ENCODE measurements at places on chromosomes 5 and 9.

- DNase-seq, result no peak
Measured at GRCh38 chr9:84756731-84757130, 87.2 kb downstream of the NTRK2 start.

DNA sequence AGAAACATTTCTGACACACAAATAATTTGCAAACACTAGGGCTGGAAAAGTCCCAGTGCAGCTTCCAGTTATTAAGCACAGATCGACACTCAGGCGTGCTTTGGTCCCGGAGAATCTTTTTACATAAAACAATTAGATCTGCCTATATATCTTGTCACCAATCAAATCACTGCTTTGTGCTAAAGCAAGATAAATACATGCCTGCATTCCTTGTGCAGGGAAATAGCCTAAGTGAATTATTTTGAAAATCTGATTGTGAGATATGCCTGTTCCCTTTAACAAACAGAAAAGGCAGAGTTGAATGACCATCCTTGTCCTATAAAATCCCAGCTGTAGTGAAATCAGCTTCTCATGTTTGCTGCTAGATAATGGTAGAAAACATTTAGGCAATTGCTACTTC, 604.4 kb downstream of the CCDC171 start:
- DNase-seq, result no peak

GRCh38 chr9:133524679-133525228, at the start of gene MYMK:
MYMK (minus strand) TSS chr9:133524959; CDS start chr9:133524844, 115 bp downstream.
- no peak for DNase-seq

DNA sequence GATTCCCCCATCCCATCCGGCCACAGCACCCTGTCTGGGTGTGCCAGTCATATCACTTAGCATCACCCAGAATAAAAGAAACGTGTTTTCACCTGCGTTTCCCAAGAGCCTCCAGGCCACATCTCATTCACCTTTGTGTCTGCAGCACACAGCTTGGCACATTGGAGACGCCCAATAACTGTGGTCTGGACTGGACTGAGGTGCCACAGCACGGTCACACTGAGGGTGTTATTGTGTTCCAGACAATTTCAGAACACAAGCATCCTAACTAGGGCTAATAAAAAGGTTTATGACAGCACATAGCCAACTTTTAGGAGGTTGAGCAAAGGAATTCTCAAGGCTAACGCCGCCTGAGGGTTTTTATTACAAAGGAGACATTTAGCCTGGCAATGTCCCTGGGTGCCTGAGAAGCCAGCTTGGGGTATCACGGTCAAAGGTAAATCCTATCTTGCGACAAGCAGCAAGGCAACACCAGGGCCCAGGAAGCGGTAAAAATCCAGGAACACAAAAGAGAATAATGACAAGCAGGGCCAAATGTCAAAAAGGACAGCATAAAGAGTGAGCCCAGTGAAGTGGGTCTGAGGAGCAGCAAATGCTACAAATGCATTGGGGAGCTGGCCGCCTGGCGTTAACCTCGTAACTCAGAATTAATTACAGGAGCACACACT, 3.4 kb downstream of the EPB41L4B start:
- DNase-seq, result no peak

DNA sequence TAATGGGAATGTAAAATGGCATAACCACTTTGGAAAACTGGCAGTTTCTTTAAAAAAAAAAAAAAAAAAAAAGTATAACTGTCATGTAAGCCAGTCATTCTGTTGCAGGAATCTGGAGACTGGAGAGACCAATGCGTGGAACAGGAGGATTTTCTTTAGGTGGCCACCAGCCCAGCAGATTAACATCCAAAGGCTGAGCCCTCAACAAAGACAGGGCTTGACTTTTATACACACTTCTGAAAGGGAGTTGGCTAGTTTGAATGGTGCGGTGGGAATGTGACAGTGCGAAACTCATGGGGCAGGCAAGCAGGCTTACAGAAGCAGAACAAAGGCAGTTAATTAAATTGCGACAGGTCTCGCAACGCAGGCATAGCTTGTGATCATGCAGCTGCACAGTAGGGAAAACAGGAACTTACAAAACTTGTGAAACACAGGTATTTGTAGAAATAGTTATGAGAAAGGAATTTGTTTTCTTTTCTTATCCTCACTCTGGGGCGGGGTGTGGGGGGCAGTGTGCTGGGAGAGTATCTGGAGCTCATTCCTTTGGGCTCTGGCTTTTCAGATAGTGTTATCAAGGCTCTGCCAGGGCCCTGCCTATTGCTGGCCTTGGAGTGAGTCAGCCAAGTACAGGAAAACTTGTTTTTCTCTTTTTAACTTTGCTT, 12.0 kb downstream of the UIMC1 start:
- DNase-seq, result no peak

GRCh38 chr9:5917888-5918287, 27.2 kb downstream of the MLANA start:
- no peak for DNase-seq

DNA sequence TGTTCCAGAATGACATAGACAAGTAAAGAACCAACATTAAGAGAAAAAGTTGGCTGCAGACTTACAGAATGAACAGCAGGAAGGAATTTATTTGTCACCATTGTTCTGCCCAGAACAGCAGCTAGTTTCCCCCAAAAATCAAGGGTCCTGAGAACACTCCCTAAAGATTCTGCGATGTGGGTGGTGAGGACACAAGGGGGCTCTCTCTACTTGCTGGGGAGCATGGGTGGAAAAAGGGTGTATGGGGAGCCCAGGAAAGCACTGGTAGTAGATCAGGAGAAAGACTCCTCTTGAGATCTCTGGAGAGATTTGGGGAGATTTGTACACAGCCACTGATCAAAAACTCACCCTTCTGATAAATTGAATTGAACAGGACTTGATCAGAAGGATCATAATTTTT, 316.5 kb downstream of the KCTD16 start:
- no peak for DNase-seq
